ENCODE measurements at places on chromosomes 16 and 17.
A peak's percentile ranks its signal among the peaks of the same experiment; 100 is the strongest.

DNA sequence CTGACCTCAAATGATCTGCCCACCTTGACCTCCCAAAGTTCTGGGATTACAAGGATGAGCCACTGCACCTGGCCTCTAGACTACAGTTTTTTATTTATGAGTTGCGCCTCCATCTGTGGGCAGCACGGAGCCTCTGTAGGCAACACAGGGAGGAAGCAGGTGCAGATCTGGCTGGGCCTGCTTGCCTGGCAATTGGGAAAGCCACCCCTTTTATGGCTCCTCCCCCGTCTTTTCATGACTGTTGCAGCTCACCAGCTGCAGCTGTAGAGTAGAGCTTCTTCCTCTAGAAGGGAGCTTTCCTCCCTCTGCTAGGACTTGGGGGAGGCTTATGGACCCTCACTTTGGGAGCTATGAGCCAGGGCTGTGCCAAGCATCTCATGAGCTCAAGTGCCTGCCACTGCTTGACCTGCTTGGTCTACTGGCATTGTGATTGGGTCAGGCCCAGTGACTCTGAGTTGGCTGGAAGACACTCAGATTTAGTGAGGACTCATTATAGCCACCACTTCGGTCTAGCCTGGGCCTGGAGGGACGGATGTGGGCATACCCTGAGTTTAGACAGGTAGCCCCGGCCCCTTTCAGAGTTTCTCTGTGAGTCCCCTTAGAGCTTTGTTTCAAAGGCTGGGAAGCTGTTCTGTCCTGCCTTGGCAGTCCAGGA lies 6.9 kb upstream of the SLC7A6 start:
- no peak for DNase-seq

DNA sequence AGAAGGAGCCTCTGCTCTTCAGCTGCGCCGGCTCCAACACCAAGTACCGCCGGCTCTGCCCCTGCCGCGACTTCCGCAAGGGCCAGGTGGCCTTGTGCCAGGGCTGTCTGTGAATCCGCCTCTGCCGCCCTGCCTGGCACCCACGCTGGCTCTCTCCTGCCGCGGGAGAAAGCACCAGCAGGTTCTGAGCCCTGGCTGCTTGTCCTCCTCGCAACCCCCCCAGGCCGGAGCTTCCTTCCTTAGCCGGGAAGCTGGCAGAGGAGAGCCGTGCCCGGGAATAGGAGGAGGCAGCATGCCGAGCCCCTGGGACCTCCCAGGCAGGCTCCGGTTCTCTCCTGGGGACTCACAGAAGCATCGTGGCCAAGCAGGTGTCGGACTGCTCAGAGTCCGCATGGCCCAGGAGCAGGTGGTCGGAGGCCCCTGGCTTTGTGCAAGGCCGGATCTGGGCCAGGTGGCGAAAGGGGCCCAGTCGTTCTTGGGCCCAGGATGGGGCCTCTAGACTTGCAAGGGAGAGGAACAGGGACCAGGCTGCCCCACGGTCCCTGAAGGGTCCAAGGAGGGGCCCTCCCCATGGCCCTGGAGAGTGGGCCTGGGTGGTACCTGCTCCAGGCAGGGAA lies 80.6 kb downstream of the MGAT5B start:
- no peak for DNase-seq

GRCh38 chr16:2008009-2008526 lies 1.6 kb downstream of the ZNF598 start:
- no peak for DNase-seq

GRCh38 chr16:27529962-27530361 lies 19.8 kb downstream of the GTF3C1 start:
- no peak for DNase-seq

GRCh38 chr16:67719778-67720144 lies 645 bp upstream of the GFOD2 start:
- DNase-seq: no peak

DNA sequence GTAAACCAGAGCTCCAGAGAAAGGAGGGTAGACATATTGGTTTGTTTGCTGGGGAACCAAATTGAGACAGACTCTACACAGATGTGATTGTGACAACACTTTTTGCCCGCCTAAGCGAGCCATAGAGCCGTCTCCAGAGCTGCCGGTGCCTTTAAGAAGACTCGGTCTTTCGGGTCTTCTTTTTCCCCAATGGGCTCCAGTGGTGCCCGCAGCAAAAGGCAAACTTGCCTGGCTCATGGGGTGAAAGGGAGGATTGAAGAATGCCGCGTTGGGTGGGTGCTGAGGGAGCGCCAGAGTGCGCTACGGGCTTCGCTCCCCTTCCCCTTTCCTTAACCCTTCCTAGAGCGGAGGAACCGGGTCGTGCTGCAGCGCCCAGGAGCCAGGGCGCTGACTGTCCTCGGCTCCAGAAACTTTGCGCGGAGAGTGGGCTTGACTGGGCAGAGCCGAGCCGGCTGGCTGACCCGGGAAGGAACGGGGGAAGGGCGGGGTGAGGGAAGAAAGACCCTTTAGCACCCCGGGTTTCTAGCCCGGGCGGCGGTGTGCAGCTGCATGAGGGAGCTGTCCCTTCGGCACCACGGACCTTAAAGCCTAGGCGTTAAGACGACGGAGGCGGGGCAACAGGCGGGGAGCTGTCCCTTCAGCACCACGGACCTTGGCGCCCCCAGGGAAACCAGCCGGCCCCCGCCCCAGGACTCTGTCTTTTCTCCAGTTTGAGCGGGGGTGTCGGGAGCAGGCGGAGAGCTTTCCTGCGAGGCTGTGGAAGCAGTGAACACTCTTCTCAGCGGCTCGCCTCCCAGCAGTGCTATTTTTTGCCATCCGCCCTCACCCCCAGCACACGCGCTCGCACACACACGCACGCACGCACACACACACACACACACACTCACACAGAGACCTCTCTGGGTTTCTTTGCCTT lies at the start of gene CACNG3:
Gene CACNG3, plus strand, starts transcription at position 880 of the 916 bp plus-strand sequence. CDS start 420 bp downstream, outside the sequence.
- DNase-seq: peak; percentile 6

- DNase-seq: no peak
Observed at GRCh38 chr16:12157517-12158093, 181.1 kb downstream of the SNX29 start.

DNA sequence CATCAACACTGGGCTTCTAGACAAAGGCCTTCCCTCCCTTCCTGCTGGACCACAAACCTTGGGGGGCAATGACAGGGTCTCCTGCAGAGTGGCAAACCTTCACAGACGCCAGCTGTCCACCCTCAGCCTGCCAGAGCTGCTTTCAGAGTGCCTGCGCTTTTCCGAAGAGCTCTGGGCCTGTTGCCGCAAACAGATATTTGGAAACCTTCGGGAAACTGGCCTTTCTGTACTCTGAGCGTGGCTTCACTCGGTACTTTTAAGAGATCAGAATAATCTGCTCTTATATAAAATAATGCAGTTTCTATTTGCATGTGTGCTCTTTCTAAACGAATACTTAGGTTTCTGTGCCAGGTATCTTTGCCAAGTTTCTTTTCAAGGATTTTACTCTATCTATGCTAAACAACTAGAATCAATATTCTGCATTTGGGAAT lies 152.1 kb upstream of the CHMP6 start:
- DNase-seq: no peak

GRCh38 chr16:72848759-72849664 lies 198.9 kb downstream of the ZFHX3 start:
- no peak for DNase-seq

DNA sequence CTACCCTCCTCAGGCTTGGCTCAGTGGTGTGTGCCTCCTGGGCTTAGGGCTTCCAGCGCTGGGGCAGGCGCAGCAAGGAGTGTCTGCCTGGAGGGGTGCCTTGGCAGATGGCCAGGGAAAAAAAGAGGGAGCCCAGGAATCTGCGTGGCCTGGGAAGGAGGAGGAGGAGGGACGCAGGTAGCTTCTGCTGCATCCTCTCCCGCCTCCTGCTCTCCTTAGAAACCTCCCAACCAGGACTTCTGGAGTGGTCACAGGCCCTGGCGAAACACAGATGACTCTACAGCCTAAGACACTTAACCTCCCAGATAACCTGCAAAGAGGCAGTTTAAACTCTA lies 7.3 kb upstream of the BCAR1 start:
- DNase-seq: no peak

- DNase-seq: no peak
Observed at GRCh38 chr17:5418858-5419355, 555 bp downstream of the NUP88 start.

GRCh38 chr16:16120044-16120381 lies 103.3 kb downstream of the ABCC6 start:
- no peak for DNase-seq
